ENCODE measurements at places on chromosomes 16 and 17.
A peak's percentile ranks its signal among the peaks of the same experiment; 100 is the strongest.

DNA sequence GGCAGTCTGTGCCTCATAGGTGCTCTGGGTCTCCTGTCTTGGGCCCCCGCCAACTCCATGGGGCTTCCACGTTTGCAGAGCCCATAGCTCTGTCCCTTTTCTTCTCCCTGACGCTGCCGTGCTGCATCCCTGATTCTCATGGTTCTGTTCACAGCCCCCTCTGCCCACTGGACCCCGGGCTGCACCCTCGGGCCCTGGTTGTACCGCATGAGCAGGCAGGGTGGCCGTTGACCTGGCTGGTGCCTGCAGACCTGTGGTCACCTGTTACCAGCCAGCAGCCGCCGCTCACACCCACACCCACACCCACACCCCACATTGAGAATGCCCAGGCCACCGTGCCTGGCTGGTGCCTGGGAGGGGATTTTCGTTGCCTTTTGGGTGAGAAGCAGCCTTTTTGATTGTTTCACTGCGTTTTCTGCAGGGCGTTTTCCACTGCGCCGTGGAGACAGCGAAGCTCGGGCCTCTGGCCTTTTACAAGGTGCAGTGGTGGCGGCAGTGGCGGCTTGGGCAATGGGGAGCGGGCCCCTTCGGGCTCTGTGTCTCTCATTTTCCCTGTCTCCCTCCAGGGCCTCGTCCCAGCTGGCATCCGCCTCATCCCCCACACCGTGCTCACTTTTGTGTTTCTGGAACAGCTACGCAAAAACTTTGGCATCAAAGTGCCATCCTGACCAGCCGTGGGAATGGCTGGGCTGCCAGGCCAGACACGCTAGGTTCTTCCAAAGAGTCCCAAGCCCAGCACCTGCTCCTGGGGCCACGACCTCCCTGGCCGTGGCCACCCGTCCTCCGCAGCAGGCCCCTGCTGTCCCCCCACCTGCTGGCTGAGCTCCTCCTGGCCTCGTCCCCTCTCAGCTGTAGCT is 7.6 kb downstream of the SLC25A10 start:
- DNase-seq = no peak

DNA sequence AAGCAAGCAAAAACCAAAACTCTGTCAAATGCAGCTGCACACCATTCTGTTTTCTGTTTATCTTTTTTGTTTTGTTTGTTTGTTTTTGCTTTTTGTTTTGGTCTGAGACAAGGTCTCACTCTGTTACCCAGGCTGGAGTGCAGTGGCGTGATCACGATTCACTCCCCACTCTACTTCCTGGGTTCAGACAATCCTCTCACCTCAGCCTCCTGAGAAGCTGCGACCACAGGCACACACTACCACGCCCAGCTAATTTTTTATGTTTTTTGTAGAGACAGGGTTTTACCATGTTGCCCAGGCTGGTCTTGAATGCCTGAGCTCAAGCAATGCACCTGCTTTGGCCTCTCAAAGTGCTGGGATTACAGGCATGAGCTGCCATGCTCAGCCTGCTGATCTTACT is 19.3 kb upstream of the SLFN13 start:
- no peak for DNase-seq

GRCh38 chr17:81537343-81537855 is 9.2 kb downstream of the FSCN2 start:
- peak; percentile 59 for DNase-seq

- DNase-seq = no peak
Observed at GRCh38 chr17:45973946-45974859, 24.8 kb upstream of the STH start.

GRCh38 chr17:63514477-63514876 is 8.7 kb upstream of the KCNH6 start:
- DNase-seq = no peak

DNA sequence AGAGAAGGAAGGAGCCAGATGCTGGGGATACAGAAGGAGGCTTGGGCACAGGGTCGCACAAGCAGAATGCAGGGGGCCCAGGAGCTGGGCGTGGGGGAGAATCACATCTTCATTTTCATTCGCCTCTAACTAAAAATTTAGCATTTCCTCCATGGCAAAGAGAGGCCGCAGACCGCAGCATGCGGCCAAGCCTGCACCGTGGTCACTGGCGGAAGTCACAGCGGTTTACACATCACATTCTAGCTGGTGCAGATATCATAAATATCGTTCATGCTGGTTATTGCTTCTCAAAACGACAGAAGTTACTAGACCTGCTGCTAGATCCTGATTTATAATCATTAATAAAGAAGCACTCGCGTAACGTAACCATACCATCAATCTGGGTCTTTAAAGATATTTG is 162.0 kb downstream of the NTN1 start:
- DNase-seq = no peak

- no peak for DNase-seq
Observed at GRCh38 chr16:59522826-59523225, 788.7 kb upstream of the GOT2 start.

DNA sequence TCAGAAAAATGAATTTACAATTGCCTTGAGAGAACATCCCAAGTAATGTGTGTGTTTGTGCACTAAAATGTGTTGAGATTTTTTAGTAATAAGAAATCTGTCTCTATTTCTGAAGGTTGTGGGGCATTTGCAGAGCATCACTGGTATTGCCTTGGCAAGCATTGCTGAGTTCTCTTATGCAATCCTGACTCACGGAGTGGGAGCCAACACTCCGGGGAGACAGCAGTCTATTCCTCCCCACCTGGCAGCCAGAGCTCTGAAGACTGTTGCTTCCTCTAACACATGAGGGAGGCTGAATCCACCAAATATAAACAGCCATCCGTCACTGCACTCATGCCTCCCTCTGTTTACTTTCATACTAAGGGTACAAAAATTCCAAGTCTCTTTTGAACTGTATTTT is 10.6 kb downstream of the CNTD1 start:
- no peak for DNase-seq

DNA sequence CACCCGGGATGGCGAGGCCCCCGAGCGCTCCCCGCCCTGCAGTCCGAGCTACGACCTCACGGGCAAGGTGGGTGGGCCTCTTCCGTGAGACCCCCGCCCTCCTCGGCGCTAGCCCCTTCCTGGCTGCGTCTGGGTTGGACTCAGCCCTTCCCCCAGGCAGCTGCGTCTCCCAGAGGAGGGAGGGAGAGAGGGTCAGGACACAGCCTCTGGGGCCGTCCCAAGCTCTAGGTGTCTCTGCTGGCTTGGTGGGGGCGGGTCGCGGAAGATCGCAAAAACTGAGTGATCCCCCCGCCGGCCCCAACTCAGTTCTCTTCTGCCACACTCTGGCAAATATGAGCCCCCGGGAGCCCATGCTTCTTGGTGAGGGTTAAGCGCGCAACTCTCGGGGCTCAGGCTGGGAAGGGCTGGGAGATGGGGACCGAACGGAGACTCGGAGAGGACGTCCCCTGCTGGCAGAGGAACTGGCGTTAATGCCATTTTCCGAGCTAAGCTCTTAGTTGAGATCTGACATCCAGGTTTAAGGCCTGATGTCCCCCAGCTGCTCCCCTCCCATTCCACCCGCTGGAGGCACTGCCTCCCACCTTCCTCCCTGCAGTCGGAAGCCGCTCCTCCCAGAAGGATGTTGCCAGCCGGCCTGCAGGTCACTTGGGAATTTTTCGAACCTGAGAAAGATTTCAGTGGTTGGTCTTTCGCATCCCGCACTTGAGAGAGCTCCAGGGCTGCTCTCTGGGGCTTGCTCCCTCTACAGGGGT is 419 bp downstream of the RAB37 start:
- DNase-seq = peak; percentile 66

GRCh38 chr17:75555679-75556153 is 30.2 kb downstream of the LLGL2 start:
- DNase-seq = no peak

DNA sequence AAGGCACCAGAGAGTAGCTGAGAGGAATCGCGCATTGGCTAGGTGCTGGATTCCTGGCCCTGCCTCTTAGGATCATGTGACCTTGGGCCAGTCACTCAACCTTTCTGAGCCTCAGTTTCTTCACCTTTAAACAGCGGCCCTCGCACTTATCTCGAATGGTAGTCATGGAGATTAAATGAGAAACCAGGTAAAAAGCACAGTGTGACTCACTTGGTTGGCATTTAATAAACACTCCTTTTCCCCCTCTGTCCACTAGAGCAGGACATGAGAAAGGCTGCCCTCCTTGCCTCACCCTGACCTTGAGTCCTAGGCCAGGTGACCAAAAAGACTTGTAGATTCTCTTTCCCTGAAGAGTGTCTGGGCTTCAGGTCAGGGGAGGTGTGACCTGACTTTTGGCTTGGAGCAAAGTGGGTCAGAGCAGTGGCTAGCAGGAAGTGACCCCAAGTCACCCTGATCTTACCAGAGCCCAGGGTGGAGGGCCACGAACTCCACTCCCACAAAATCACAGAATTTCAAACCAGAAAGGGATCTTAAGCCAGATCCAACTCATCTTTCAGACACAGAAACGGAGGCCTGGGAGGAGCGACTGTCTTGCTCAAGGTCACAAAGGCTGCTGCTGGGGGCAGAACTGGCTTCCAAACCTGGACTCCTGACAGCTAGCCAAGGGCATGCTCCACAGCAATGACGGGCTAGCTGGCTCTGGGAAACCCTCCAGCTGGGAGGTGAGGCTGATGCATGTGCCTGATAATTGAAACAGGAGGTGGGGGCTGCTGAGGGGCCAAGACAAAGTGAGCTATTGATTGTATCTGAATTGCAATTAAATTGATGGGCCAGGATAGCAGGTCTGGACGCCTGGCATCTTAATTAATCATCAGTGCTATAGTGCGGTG is 65.2 kb downstream of the PIPOX start:
- no peak for DNase-seq

DNA sequence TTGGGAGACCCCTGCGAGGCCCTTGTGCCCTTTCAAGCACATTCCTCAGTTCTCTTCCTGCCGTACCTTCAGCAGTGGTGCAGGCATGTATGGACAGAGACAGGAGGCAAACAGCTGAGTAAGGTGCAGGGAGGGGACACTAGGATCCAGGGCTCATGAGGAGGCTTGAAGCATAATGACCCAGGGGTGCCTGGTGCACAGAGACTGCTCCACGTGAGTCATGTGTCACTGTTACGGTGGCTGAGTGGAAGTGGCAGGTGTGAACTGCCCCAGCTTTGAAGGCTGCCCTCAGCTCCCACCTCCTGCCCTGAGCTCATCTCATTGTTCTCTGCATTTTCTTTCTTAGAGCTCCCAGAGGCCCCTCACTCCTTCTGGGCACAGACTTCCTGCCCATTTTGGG is 124.8 kb downstream of the NTN1 start:
- no peak for DNase-seq

GRCh38 chr16:12238598-12238997 is 262.1 kb downstream of the SNX29 start:
- no peak for DNase-seq

Measured in GM10248 (cell line).